ENCODE measurements at places on chromosomes 2 and 18.

DNA sequence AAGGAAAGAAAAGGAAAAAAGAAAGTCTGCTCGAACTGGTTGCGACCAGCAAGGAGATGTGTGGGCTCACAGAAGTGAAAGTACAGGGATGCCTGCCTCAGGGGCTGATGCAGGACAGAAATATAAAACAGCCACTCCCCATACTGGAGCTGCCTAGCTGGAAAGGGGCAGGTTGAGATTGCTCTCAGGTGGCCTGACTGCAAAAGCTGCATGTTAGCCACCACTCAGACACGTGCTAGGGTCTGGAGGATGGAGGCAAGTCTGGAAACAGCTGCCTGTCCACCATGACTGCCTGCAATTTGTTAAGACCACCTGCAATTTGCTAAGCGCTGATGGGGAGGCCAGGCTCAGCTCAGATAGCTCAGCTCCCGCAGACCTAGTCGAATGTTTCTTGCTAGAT, 17.9 kb downstream of the B3GNT7 start:
- no peak for DNase-seq

GRCh38 chr2:190173392-190173791, 110.9 kb upstream of the MSTN start:
- DNase-seq: no peak

GRCh38 chr2:127048969-127049897, 57.7 kb downstream of the BIN1 start:
- no peak for DNase-seq

DNA sequence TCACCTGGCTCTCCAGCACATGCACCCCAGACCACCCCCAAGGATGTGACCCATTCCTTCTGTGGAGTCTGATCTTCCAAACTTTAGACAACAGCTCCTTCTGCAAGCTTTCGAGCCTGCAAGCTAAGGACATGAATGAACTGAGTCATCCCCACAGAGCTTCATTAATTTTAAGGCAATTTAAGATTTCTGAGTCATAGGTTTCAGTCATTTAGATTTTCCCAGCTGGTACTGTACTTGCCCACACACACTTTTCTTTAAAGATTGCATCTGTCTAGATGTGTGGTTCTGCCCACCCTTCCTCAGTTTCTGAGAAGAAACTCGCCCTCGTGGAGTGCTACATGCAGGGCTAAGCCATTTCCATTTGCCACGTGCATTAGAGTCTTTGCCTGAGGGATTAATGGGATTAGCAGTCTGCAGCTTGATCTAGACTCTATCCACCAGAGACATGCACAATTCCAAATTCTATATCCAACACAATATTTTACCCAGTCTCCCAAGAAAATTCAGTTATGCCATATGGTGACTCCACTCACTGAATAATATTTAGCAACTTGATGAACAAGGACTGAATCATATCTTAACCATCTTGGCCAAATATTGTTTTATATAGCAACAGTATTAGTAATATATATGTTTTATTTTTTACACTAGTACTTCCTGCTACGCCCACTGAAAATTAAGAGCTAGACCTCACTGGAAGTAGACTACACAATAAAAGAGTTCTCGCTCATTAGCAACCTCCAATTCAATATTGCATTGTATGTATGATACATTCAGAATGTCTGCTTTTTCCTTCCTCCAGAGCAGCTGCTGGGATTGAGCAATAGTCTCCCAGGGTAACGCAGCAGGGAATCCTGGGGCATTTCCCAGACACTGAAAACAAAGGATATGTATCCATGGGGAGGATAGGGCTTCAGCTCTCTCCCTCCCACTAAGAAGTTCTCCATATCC, 14.3 kb upstream of the TRIB2 start:
- no peak for DNase-seq

DNA sequence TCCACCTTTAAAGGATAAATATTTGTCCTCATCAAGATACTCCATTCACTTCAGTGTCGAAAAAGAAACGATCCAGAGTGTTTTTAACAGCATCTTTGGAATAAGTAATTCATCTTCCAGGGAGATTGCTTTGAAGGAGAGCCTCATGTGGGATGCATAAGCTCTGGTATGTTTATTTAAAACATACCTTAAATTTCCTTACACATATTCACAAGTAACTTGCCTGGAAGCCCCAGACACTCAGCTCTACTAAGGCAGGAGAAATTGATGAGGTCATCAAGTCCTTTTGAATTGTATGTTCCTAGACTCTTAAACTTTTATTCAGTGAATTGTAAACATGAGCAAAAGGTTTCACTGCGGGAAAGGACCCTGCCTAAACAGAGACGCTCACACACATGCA, 103.0 kb downstream of the CDK15 start:
- no peak for DNase-seq

DNA sequence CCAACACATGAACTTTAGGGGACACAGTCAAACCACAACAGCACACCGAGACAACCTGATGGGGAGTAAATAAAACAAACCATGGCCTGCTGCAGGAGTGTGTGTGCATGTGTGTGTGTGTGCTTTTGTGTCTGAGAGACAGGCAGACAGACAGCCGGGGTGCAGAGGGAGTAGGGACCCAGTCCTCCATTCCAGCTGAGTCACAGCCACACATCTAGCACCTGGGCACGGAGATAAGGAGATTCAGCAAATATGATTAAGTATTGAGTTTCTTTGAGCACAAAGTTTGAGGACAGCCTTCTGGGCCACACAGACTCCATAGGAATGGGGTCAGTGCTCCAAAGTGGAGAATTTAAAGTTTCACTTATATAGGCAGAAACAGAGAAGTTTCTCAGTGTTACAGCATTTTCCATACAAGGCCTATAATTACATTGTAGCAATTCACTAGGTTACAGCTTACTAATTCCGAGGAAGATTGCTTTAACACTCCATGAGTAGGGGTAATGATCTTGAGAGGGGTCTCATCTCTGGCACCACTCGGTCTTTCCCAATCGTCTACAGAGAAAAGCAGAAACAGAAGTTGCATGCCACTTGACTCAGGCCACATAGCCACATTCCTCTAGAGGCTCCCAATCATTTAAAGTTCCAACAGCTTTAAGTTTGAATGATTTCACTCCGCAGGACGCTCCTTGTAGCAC, 30.8 kb upstream of the PRLH start:
- no peak for DNase-seq

DNA sequence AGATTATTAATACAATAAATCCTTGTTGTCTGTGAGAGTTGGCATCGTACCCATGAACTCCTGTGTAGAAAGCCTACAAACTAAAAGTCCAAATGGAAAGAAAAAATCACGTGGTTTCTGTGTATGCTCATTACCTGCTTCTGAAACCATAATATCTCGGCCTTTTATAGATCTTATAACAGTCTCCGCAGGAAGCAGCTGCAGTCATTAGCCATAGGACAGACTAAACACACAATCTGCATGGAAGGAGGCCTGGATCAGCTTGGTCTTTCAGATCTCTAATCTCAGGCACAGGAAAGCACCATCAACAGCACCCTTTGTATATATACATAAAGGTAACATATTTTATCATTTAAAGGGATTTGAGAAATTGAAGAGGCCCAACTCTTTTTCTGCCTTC, 508.9 kb upstream of the TCF4 start:
- no peak for DNase-seq

GRCh38 chr2:139366681-139367080, 586.5 kb upstream of the NXPH2 start:
- no peak for DNase-seq

DNA sequence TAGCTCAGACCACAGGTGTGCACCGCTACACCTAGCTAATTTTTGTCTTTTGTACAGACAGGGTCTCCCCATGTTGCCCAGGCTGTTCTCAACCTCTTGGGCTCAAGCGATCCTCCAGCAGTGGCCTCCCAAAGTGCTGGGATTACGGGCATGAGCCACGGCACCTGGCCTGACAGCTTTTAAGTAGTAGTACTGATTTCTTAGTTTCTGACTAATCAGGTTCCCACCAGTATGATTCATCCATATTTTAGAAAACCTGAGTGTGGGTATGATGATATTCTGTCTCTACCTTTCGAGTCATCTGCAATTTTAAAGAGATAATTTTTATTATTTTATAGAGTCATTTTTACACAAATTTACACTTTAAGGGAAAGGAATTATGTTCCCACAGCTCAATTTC, 46.4 kb upstream of the GULP1 start:
- DNase-seq: no peak

DNA sequence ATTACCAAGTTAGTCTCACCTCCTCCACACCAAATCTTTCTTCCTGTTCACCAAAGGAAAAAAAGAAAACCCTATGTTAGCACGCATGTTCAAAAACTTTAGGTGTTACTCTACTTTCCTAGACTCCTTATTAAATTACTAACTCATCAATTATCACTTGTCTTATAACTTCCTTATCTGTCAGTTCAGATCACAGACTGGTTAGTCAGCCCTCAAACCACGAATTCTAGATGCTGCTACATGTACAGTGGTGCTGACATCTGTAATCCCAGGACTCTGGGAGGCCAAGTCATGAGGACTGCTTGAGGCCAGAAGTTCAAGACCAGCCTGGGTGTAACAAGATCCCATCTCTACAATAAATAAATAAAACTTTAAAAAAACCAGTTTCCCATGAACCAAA, 3.5 kb downstream of the YWHAQ start:
- no peak for DNase-seq

DNA sequence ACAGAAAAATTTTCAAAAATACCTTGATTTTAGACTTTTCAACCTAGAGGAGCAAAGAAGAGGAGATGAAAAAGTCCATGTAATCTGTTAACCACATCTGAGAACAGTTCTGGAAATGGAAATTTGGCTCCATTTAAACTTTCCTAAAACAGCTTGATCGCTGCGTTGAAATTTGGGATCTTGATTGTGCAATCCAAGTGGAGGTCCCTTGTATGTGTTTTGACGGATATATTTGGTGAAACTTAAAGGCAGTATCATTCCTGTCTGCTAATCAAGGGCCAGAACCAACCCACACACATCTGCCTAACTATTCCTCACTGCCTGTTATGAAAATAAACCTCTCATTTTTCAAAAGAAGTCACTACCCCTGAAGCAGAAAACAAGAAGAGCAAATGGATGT, 46.6 kb downstream of the SPATS2L start:
- DNase-seq: no peak

GRCh38 chr2:77428946-77429345, 93.2 kb downstream of the LRRTM4 start:
- DNase-seq: no peak

DNA sequence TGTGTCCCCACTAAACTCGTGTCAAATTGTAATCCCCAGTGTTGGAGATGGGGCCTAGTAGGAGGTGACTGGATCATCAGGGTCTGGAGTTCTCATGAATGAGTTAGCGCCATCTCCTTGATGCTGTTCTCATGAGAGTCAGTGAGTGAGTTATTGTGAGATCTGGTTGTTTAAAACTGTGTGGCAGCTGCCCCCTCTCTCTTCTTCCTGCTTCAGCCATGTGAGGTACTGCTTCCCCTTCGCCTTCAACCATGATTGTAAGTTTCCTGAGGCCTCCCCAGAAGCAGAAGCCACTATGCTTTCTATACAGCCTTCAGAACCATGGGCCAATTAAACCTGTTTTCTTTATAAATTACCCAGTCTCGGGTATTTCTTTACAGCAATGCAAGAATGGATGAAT, 50.4 kb downstream of the AP1S3 start:
- no peak for DNase-seq

- no peak for DNase-seq
Measured at GRCh38 chr2:74481961-74482800, 617 bp downstream of the CCDC142 start.

DNA sequence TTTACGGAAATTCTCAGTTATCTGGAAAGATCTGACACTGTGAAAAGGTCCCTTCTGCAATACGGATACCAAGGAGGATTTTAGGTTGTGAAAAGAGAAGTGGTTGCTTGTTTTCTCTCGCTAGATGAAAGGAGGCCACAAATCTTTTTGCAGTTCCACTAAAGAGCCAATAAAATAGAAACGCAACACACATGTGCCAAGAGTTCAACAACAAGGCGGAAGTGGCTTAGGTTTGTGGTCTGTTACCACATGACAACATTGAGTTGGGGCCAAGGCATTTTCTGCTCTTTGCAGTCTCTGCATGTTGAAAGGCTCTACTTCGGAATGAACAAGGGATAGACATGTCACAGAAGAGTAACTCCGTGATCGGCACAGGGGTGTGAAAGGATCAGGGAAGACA, 115.7 kb upstream of the OSR1 start:
- DNase-seq: no peak

DNA sequence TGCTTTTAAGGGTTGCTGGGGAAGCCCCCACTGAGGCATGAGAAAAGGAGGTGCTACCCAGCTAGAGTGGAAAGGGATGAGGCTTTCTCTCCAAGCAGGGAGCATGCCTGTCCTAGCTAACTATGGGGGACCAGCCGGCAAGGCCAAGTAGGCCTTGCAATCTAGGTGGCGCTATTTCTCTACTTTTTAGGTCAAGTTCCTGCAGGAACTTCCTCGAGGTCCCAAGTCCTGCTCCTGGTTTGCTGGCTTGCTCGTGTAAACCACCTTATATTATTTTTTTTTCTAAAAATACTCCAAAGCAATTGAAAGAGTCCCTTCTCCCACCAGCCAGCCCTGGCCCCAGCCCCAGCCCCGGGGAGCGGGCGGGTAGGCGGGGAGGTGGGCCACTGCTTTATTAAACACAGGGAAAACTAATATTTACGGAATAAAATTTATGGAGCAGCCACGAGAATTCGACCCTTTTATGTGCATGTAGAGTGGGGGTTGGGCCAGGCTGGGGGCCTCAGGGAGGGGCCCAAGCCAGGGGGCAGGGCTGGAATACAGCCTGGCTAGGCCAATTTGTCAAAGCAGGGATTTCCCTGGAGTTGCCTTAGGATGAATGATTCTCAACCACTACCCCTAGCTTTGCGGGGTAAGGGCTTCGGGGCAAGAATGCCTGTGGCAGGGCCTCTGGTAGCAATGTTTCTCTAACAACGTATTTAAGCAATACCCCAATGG, 12.8 kb upstream of the IHH start:
- DNase-seq: no peak

DNA sequence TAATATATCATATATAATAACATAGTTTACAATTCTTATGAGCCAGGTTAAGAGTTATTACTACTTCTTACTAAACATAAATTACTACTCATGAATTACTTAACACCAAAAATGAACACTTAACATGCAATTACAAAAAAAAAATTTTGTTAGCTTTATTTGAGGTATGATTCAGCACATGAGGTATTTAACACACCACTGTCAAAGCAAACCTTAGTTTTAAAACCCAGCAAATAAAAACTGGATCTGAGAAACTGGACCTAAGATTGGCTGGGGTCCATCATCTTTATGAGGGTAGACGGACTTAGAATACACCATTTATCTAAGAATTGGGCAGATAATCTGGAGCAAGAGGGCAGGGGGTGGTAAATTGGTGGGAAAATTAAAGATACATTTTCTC, 81.8 kb upstream of the CREB1 start:
- no peak for DNase-seq

- DNase-seq: no peak
Measured at GRCh38 chr2:62287282-62287681, 91.4 kb downstream of the B3GNT2 start.

All from activated CD8-positive, alpha-beta memory T cell treated with anti-CD3 and anti-CD28 coated beads for 48 hours (primary cell).